ENCODE measurements at places on chromosomes 13 and 19. TPM values are rescaled to one million over a fixed set of nuclear protein-coding genes. Genes with fewer than 3 reads are reported as not detected.

C19orf38 gene
- not detected for total RNA-seq

DNA sequence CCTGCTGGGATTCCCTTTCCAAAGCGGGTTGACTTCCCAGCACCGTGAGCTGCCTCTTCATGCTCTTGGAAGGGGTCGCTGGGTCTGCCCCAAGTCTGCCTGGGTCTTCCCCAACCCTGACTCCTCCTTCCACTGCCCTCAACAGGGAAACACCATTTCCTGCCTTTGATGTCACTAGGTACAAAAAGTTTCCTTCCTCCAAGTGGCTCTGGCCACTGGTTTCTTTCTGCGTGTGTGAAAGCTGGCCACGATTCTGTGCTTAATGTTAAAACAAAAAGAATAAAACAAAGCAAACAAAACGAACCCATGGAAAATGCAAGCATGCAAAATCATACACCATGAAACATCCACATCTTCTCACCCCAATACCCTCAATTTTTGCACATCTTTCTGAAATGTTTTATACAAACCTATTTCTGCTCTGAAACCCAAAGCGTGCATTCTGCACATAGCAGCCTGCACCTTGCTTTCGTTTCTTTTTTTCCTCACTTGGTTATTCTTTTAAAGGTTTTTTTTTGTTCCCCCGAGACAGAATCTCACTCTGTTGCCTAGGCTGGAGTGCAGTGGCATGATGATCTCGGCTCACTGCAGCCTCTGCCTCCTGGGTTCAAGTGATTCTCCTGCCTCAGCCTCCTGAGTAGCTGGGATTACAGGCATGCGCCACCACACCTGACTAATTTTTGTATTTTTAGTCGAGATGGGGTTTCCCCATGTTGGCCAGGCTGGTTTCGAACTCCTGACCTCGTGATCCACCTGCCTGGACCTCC is 12.5 kb upstream of the TNFSF9 start:
- DNase-seq, result no peak

DNA sequence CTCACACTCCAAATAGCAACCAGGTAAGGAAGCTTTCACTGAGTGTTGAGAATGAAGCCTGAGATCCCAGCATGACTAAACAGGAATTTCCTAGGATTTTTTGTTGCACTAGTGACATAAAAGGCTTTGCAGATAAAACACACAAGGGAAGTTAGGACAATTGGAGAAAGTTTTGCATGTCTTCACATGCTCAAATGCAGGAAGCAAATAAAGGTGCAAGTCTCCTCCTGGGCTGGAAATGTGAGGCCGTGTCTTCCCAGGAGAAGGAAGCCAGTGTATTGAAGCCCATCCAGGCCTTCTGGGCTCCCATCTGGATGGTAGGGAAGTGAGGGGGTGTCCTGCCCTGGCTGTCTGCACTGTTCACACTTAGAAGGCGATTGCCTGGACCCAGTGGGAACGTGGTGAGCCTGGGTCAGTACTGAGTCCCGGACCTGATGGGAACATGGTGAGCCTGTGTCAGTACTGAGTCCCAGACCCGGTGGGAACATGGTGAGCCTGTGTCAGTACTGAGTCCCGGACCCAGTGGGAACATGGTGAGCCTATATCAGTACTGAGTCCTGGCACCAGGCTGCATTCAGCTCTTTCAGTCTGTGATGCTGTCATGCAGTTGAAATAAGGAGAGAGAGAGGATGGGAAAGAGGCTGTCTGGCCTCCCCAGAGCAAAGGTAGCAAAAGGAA is 38.7 kb downstream of the SIAH3 start:
- DNase-seq, result no peak

DNA sequence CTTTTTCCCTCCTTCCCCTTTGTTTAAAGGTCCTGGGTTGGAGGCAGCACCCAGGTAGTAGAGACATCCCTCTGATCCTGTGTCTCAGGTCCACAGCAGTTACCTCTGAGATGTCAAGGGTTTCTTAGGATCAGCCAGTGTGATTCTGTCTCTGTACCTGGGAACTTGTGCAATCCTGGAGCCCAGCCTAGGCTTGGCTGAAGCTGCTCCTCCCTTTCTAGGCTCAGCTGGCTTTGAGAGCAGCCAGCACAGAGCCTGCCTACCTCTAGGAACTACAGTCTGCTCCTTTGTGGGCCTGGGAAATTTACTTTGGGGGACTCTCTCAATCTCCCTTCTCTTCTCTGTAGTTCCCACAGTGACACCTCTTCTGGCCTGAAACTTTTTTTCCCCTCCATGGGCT is 171.6 kb downstream of the MTUS2 start:
- no peak for DNase-seq

DNA sequence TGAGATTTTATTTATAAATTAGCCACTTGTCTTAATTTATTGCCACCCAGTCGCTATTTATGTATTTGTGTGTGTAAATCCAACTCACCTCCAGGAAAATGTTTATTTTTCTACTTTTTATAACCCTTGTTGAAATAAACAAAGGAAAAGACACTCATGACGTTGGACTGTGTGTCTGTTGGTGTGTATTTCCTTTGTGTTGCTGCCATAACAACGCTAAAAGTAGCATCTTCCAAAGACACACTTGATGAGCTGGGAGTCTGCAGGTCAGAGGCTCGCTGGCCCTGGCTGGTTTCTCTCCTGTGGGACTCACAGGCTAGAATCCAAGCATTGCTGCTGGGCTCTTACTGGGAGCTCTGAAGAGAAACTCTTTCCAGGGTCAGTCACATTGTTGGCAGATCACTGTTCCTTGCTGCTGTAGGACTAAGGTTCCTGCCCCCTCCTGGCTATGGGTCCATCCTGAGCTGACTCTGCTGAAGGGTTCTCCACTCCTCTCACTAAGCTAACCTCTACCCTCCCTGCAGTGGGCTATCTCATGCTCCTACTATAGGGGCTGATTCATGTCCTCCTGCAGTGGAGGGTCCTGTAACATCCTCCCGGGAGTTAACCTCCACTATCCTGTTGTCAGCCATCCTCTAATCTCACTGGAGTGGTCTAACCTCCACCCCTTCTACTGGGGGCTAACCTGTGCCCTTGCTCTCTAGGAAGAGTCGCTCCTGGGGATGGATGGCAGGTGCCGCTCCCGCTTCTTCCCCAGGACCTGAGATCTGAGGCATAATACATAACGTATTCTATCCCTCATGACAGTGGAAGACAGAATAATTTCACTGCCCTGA is 2.1 kb downstream of the IFNL2 start:
- no peak for DNase-seq

GRCh38 chr19:40687525-40688016 is 2.9 kb downstream of the NUMBL start:
- DNase-seq, result no peak

CAPS gene
- 20.1 TPM for total RNA-seq

OR10H1 gene
- total RNA-seq, result not detected

SYNE4 gene
- total RNA-seq, result 9.4 TPM

DNA sequence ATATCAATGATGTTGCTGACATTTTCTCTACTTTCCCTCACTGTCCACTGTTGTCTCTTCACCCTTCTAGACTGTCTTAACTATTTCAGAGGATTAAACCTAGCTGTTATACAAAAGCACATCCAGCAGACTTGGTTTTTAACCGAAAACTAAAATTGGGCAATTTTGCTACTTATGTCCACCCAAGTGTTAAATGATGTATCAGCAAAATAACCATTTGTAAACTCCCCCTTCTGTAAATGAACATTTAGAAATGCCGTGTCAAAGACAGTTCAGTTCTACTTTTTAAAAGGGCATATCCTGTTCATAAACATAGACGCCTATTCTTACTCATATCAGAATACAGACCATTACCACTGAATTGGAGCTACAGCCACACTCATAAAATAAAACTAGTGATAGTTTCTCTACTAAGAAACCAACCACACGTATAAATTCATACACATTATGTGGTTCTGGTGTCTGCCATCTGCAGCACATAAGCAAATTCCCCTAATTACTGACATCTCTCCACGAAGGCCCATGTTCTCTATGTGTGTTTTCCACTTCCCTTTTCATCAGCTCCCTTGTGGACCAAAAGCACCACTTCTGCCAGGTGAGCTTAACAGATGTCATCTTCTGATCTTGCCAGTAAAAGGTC is 1091.8 kb downstream of the PCDH9 start:
- no peak for DNase-seq

DNA sequence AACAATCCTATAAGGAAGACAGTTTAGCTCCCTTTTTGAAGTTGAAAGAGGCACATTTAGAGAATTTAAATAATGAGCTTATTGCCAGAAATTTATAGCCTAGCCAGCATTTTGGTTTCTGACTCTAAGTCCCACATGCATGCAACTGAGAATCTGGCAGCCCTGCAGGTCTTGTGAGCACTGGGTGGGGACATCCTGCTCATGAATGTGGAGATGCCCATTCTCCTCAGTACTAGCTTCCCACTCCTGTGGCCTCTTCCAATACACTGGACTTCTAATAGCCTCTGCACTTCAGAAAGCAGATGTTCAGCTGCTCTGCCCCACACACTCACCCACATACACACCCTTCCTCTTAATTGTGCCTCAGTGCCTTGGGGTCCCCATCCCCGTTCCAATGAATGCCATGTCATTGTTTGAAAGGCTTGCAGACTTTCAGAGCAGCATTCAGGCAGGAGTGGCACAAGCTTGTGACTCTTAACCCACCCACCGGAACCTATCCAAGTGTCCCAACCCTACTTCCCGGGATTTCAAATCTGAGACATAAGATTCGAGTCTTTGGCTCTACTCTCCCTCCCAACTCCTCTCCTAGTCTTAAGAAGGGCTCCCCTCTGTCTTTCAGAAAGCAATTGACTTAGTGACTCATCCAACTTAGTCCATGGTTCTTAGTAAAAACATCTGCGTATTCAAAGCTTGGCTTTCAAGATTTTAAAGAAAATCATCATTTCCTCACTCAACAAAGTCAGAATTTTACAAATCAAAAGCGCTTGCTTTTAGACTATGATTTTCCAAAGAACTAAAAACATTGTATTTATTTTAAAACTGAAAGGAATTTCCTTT is 80.0 kb upstream of the FREM2 start:
- DNase-seq, result no peak

IGFL2 gene
- total RNA-seq, result 1.1 TPM

- peak; percentile 3 for DNase-seq
These were observed 9.1 kb upstream of the OLFM2 start for GRCh38 chr19:9945319-9945966.

GRCh38 chr13:100658363-100658762 is 16.2 kb downstream of the TMTC4 start:
- DNase-seq, result no peak

DNA sequence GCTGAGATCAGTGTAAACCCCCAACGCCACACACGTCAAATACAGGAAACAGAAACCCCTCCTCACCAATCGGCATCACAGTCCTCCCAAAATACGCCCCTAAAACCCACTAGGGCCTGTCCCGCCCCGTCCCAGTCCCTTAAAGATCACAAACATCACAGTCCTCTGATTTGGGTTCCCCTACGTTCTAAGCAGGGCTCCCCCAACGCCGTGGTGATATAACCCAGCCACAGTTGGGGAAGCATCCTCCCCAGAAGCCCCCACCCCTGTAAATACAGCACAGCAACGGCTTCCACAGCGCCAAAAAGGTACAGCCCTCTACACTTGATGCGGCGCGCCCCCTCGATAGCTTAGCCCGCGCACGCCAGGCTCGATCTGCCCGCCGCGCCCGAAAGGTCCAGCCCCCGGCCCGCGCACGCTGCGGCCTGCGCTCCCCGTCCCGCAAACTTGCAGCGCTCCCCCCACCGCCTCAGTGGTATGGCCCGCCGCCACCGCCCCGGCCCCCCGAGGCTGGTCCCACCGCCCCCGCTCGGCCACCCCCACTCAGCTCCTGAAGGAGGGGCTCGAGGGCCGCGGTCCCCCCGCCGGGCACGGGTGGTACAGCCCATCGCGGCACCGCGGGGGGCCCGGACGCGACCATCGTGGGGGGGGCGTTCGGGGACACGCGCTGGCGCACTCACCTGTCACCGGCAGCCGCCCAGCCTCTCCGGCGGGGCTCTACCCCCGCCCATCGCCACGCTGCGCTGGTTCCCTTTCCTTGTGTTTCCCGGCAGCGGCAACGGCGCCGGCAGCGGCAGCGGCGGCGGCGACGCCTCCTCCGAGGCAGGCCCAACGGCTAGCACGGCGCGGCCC is at the start of gene AKT2:
TSS of gene AKT2 (minus strand) at position 845 of the 852 bp plus-strand sequence. CDS start 20,078 bp downstream, outside the sequence.
- no peak for DNase-seq

DNA sequence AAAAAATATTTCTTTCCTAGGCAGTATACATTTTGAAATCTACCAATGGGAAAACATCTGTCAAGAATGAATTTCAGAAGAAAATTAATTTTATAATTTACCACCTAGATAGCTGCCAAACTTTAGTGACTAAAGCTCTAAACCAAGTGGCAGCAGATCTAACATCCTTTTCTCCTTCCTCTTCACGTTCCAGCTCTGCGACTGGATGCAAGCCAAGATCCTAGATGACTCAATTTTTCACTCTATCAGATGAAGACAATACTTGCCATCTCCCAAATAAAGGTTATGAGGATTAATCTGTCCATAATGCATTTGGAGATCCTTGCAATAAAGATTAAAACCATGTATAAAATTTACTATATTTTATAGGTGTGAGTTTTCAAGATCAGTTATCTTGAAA is 66.7 kb upstream of the MIR17HG start:
- DNase-seq, result no peak

DNA sequence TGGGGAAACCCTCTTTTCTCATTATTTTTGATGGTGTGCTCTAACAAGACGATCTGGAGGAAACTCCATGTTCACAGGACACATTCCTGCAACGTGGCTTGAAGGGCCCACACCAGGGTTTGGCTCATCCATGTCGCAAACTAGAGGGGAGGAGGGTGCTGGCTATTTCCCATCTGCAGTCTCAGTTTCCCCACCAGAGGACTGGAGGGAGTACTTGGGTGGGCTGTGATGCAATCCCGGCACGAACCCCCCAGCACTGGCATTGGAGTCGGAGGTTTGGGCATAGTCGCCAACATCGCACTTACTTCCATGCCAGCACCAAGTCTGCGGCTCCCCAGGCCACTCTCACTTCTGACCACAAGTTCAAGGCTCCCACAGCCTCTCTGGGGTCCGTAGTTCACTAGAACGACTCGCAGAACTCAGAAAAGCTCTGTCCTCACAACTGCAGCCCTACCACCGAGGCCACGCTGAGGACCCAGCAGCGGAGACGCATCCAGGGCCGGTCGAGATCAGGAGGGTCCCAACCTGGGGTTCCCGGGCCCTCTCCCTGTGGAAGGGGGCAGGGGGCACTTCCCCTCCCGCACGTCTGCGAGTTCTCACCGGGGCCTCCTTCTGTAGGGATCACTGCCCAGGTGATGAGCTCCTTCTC is 165.6 kb upstream of the SOX1 start:
- DNase-seq, result no peak

GRCh38 chr13:52377898-52378297 is 28.1 kb downstream of the THSD1 start:
- DNase-seq, result no peak

EXOSC5 gene
- total RNA-seq, result 108 TPM

- peak; percentile 23 for DNase-seq
These were observed 7.7 kb upstream of the LRG1 start for GRCh38 chr19:4547303-4548237.

GRCh38 chr19:28465371-28466086 is 747.4 kb downstream of the UQCRFS1 start:
- no peak for DNase-seq
